ENCODE measurements at places on chromosomes 3 and 15. TPM values are rescaled to one million over a fixed set of nuclear protein-coding genes. Genes with fewer than 3 reads are reported as not detected.
A peak's percentile ranks its signal among the peaks of the same experiment; 100 is the strongest.

DNA sequence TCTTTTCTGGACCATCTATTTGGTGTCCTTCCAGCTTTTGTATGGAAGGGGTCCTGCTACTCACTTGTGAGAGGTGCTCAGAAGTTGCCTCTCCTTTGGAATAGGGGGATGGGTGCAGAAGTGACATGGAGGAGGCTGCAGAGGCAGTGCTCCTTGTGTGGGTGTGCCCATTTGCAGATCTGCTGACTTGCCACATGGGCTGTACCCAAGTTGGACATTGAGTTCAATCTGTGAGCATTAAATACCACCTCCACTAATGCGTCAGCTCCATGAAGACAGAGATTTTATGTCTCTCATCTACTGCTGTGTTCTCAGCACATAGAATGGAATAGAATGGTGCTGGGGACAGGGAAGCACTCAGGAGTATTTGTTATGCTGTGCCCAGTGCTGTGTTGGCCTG lies 76.2 kb downstream of the RGMA start:
- H3K27ac ChIP-seq = no peak overlapping the region
- peaks cover 52% of the 10 kb centered on the region for H3K36me3 ChIP-seq
- no peak for DNase-seq
- H3K4me1 ChIP-seq = peaks cover 7% of the 10 kb centered on the region
- H3K27me3 ChIP-seq = no peaks in the 10 kb centered on the region
- H3K4me3 ChIP-seq = no peak overlapping the region

DNA sequence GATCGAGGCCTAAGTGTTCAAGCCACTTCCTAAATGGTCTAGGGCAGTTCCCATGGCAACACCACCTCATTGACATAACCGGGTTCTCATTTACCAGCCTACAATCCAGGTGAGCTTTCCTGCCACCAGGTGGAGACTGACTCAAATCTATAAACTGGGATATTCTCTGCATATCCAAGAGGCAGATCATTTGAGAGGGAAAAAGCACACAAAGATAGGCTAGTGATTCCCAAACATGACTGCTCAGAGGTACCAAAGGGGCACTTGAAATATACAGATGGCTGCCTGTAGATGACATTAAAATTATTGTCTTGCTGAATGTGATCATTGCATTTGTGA lies 141.3 kb upstream of the PROK2 start:
- H3K27ac ChIP-seq = no peak overlapping the region
- H3K4me3 ChIP-seq = no peak overlapping the region
- DNase-seq = no peak
- no peaks in the 10 kb centered on the region for H3K27me3 ChIP-seq
- no peaks in the 10 kb centered on the region for H3K36me3 ChIP-seq

- no peaks in the 10 kb centered on the region for H3K27me3 ChIP-seq
- H3K27ac ChIP-seq = no peak overlapping the region
- H3K4me1 ChIP-seq = peaks cover 5% of the 10 kb centered on the region
These were observed 5.0 kb downstream of the ELL3 start for GRCh38 chr15:43771816-43772215.

- H3K27ac ChIP-seq = no peak overlapping the region
- no peak for DNase-seq
- H3K36me3 ChIP-seq = no peaks in the 10 kb centered on the region
- no peak overlapping the region for H3K4me3 ChIP-seq
- H3K4me1 ChIP-seq = no peaks in the 10 kb centered on the region
- H3K27me3 ChIP-seq = no peaks in the 10 kb centered on the region
These were observed 74.6 kb downstream of the FMN1 start for GRCh38 chr15:33119865-33120264.

GRCh38 chr3:187368251-187369088 lies at the start of gene RTP4:
TSS of gene RTP4 (plus strand) at chr3:187368385. CDS start at chr3:187368442, 57 bp downstream.
- DNase-seq = peak; percentile 63
- H3K27me3 ChIP-seq = no peaks in the 10 kb centered on the region
- peak within 1 kb of the TSS; percentile 98 for H3K4me3 ChIP-seq

DNA sequence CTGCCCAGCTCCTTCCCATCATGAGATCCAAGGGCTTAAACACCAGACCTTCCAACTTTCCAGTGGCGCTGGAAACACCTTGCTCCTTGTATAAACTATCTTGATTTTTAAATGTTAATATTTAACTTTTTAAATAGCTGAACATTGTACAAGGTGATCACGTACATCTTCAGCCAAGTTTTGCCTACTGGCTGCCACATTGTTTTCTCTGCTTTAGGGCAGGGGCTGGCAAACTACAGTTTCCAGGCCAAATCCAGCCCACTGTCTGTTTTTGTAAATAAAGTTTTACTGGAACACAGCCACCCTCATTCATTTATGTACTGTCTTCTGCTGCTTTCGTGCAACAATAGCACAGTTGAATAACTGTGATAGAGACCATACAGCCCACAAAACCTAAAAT lies 27.6 kb upstream of the FOXP1 start:
- peaks cover 2% of the 10 kb centered on the region for H3K4me1 ChIP-seq
- peaks cover 9% of the 10 kb centered on the region for H3K36me3 ChIP-seq
- no peak for DNase-seq
- no peak overlapping the region for H3K27ac ChIP-seq
- no peak overlapping the region for H3K4me3 ChIP-seq

- no peak overlapping the region for H3K27ac ChIP-seq
- H3K36me3 ChIP-seq = no peaks in the 10 kb centered on the region
- H3K4me1 ChIP-seq = peaks cover 8% of the 10 kb centered on the region
- peaks cover 58% of the 10 kb centered on the region for H3K27me3 ChIP-seq
- no peak for DNase-seq
- H3K4me3 ChIP-seq = no peak overlapping the region
These were observed 944 bp downstream of the SLITRK3 start for GRCh38 chr3:165195241-165195639.

The MASP1 gene
- not detected for total RNA-seq

The B3GALNT1 gene
- total RNA-seq = 14.6 TPM

The MNS1 gene
- 0.85 TPM for total RNA-seq

The ITPKA gene
- 0.25 TPM for total RNA-seq

The CHRNA5 gene
- 2.2 TPM for total RNA-seq

Measured in activated naive CD8-positive, alpha-beta T cell treated with anti-CD3 and anti-CD28 coated beads, Interleukin-2, amount 10 ng/mL, durations not matched to agents 7 days and 5 days (primary cell).